ENCODE measurements at places on chromosomes 5 and 9.
A peak's percentile ranks its signal among the peaks of the same experiment; 100 is the strongest.

GRCh38 chr5:69010476-69010875 is 83.3 kb upstream of the SLC30A5 start:
- no peak for DNase-seq

DNA sequence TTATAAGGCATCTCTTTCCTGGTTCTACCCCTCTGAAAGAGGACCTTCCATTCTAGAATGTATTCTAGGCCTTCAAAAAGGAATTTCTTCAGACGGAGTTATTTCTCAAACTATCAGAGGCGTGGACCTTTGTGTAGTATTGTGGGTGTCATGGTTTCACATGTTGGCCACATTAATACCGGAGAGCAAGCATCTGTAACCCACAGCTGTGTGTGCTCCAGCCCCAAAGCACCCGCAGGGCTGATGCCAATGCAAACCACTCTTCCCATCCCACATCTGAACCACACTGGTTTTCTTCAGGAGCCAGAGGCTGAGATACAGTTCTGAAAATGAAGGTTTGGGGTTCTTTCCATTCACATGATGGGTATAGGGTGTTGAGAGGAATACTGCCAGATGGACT is 127.1 kb downstream of the BNC2 start:
- no peak for DNase-seq

- DNase-seq: no peak
These were observed 40.5 kb upstream of the FAM81B start for GRCh38 chr5:95350631-95351030.

GRCh38 chr5:58346041-58346440 is 113.8 kb downstream of the PLK2 start:
- DNase-seq: no peak

DNA sequence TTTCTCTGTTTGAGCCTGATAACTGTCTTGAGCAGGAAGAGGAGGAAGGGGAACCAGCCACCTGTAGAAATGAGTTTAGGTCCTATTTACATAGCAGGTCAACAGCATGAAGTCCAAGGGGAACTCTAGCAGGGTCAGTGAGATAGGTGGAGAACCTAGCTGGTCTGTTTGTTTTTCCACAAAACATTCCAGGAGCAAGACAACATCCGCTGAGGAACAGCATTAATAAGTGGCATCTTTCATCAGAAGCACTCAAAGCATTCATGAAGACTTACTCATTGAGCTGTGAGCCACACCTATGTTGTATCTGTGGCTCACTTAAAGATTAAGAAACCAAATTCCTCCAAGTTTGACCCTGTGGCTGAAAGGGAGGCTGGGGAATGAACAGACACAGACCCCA is 115.9 kb downstream of the ACTBL2 start:
- peak; percentile 52 for DNase-seq

DNA sequence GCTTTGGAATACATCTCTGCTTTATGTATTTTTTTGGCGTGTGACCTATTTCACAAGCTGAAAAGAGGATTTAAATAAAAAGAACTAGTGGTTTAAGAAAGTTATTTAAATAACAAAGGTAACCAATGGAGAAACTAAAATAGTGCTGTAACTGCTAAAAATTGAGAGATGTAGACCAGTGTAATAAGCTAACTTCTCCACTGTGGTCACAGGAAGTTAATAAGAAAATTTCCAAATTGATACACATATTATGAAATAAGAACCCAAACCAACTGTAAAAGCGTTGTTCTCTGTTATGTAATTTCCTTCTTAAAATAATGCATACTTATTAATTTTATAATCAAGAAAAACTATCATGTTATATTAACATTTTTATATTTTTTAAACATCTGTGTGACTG is 29.1 kb upstream of the ZFAND5 start:
- DNase-seq: no peak

- DNase-seq: no peak
These were observed 54.8 kb downstream of the C9 start for GRCh38 chr5:39309534-39309933.

GRCh38 chr5:170597109-170597751 is 93.4 kb downstream of the KCNIP1 start:
- DNase-seq: peak; percentile 91

- DNase-seq: no peak
These were observed 2.9 kb downstream of the TTC23L start for GRCh38 chr5:34841816-34842215.

DNA sequence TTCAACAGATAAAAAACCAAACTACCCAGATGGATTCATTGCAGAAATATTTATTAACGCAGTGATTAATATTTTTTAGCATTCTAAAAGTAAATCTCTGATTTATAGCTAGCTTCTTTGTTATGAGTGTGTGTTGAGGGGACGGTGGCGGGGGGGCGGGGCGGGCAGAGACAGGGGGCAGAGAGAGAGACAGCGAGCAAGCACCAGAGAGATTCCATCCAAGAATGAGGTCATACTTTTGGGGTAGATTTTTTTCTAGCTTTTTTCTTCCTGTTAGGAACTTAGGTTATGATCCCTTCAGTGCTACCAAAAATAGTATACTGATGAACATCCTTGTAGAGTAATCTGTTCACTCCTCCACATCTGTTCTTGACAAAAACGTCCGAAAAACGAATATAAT is 500 bp upstream of the ZNF883 start:
- DNase-seq: no peak

DNA sequence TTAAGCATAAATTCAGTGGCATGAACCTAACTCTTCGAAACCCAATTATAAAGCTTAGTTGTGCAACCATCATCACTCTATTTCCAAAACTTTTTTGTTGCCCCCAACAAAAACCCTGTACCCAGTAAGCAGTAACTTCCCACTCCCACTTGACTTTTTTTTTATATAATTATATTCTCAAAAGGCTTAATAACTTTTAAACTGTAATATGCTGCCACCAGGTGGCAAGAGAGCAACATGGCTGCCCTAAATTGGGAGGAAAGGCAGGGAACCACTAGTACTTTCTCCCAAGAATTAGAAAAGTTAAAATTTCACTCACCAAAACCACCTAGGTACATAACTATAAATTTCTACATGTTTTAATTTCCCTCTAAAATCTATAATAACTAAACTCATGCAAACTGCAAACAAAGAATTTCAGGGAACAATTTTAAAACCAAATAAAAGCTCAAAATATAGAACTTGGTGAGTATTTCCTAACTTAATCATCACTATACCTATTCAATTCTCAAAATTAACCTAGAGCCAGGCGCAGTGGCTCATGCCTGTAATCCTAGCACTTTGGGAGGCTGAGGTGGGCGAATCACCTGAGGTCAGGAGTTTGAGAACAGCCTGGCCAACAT is 50.2 kb upstream of the RNF38 start:
- peak; percentile 54 for DNase-seq

- no peak for DNase-seq
These were observed 43.0 kb downstream of the AHRR start for GRCh38 chr5:364497-364896.

- no peak for DNase-seq
These were observed 215.8 kb upstream of the CYLC2 start for GRCh38 chr9:102779356-102779755.

DNA sequence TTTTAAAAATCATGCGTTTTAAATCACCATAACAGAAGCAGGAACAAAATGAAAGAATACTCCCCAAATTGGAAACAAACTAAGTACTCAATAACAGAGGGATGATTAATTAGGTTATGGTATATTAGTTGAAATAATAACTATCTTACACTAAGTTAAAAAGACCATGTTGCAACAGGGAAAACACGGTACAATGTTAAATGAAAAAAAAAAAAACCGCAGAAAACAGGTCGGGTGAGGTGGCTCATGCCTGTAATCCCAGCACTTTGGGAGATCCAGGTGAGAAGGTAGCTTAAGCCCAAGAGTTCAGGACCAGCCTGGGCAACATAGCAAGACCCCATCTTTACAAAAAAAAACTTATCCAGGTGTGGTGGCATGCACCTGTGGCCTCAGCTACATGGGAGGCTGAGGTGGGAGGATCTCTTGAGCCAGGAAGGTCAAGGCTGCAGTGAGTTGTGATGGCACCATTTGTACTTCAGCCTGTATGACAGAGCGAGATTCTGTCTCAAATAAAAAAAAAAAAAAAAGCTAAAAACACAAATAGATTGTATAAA is 2.4 kb upstream of the PTPN3 start:
- DNase-seq: no peak

GRCh38 chr9:131060900-131061630 is 35.3 kb upstream of the AIF1L start:
- DNase-seq: no peak

DNA sequence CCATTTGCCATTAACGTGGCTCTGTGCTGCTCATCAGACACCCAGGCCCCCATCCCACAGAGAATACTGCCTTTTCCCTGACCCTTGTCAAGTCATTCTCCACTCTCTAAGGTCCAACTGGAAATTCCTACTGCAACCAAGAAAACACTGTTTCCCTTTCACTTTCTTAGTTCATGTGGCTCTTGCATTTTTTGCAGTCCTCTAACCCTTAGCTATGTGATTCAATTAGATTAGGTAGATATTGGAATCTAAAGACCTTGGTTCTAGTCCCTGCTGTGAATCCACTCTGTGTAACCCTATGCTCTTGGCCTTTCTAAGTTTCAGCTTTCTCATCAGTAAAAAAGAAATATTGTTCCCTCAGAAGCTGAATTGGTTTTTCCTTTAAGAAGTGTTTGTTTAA is 649.4 kb downstream of the CCDC171 start:
- DNase-seq: no peak

- DNase-seq: no peak
These were observed 911 bp upstream of the PIK3R1 start for GRCh38 chr5:68214482-68215207.

DNA sequence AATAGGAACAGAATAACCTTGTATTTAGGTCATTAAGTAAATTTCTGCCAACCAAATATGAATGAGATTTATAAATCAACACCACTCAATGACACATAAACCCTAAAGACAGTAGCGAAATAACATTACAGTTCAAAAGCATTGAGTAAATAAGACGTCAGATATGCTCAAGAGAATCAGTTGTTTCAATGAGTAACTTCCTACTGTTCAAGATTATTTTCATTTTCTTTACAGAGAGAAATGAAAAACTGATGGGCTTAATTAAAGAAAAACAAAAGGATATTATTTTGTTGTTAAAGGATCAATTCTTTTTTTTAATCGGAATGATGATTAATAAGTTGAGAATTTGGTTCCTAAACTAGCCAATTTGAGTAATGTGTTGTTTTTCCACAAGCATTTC is 150.1 kb downstream of the BNC2 start:
- no peak for DNase-seq

DNA sequence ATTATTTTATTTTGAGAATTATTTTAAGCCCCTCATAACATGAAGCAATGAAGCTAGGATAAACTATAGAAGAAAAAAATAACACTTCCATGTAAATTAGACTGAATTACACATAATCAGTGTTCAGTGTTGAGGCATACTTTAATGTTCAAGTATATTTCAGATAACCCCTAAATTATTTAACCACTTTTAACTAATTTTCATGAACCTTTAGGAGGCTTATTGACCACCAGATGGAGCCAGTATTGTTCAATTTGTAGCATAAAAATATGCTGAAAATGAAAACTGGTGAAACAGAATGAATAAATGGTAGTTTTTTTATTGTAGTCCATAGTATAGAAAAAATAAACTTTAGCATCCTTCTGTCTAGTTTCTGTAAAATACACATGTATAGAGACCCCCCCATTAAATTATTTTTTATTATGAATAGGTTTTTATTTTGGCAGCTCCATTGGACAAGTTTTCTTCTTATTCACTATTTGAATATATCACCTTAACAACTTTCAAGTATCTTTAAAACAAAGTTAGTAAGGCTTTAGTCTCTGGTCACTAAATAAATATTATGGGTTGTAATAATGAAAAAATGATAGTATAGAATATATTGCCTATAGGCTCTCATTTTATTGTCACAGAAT is 190.1 kb downstream of the CWC27 start:
- DNase-seq: peak; percentile 19

- no peak for DNase-seq
These were observed 113.8 kb downstream of the ERCC6L2 start for GRCh38 chr9:95989297-95989696.

DNA sequence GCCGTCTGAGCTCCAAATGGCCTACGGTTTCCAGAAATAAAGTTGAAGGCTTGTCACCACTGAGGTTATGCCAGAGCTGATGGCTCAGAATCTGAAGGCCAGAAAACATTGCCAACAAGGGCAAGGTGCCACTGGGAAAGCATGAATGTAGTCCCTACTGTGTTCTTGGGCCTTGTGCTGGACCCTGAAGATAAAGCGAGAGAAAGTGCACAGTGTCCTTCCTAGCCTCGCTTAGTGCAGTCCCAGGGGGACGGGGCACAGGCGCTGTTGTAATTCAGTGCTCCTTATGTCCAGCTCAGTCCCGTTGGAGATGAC is 84.5 kb downstream of the NDFIP1 start:
- DNase-seq: no peak

DNA sequence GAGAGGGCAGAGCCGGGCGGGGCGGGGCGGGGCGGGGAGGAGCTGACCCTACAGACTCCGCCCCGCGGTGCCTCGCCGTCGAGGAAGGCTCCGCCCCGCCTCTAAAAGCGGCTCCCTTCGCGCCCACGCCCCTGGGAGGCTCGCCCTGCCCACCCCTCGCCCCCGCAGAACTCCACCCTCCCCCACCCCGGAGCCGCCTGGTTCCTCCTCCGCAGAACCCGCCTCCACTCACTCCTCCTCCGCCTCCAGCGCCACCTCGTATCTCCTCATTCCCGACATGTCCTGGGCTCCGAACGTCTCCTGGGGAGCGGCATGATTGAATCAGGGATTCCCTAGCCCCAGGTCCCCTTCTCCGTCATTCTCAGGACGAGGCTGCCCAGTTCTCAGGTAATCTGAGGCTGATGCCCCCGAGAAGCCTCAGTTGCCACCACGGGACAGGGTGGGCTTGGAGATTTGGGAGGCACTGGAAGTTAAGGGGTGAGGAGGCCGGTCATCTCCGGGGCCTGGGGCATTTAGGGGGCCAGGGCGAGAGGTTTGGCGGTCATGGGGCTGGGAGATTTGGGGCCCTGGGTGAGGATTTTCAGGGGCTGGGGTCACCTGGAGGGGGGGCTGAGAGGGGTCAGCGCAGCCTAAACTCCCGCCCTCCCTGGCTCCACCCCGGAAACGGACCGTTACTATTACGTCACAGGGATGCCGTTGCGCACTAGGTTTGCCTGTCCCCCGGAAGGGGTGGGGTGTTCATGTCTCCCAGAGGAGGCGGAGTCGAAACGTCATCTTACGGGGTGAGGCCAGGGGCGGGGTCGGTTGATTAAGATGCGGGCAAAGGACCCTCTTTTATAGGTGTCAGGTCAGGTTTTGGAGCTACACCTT is 3.2 kb upstream of the CCL27 start:
- peak; percentile 97 for DNase-seq

GRCh38 chr9:75414371-75415160 is 326.3 kb downstream of the OSTF1 start:
- DNase-seq: no peak

DNA sequence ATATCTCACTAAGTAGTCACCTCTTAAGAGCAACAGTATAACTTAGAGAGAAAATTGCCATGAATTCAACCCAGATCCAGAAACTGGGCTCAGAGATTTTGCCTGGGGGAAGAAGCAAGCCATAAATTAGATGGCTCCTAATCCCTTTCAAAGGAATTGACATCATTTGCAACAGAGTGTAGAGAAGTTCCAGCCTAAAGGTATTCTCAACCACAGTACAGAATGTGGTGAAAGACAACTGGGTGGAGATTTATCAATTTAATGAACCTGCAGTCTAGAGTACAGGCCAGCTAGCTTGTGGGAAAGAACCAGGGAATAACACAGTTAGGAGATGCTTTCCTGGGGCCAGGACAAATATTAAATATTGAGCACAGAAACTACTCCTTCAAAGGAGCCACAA is 39.6 kb downstream of the CDKL3 start:
- no peak for DNase-seq

- DNase-seq: no peak
These were observed 1452.2 kb upstream of the ACO1 start for GRCh38 chr9:30932226-30932625.

- DNase-seq: no peak
These were observed 103.1 kb upstream of the SLC44A1 start for GRCh38 chr9:105141146-105141975.
